Activated CD4-positive, alpha-beta T cell treated with anti-CD3 and anti-CD28 coated beads for 4 hours (primary cell): ENCODE measurements at places on chromosomes 5 and 9.

DNA sequence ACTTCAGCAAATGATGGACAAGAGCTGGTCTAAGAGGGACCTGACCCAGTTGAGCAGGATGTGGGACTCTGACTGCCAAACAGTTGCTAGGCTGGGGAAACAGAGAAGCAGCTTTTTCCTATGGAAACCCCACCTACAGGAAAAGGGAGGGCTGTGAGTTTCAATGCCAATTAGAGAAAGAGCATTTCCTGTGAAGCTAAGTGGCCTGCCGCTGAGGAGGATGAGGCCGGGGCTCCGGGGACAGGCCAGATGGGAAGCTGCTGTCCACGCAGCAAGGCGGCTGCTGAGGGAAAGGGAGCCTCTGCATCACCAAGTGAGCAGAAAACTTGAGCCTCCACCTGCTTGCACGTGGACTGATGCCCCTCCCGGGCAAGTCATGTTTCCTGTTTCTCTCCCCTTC, at the start of gene PCDH12:
Gene PCDH12, minus strand, starts transcription at position 90 of the 400 bp plus-strand sequence. CDS start 351 bp downstream, outside the sequence.
- no peak for DNase-seq

GRCh38 chr5:1794901-1795290, 4.7 kb downstream of the MRPL36 start:
- DNase-seq: no peak

GRCh38 chr9:127580366-127580765, 31.7 kb upstream of the STXBP1 start:
- no peak for DNase-seq

DNA sequence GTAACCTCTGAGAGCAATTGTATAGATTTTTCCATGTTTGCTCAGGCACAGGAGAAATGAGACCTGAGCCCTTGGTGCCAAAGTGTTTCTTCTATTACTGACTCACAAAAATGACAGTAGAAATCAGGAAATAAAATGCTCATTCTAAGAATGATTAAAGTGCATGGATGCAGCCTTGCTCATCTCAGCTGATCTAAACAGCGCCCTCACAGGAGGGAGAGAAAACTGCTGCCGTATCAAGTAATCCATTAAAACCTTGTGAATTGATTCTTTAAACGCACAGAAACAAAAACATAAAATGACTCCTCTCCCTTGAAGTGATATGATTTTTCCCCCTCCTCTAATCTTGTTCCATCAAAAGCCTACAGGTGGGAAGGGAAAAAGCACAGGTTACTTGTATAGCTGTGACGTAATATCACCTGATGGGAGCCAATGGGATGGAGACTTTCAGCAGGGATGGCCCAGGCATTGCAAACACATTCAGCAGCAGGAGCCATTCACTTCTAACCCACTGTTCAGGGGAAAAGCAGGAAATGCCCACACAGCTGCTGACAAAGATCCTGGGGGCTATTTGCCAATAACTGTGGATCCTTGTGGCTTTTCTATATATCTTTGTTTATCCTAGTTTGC, 76.7 kb downstream of the PLCXD3 start:
- no peak for DNase-seq

DNA sequence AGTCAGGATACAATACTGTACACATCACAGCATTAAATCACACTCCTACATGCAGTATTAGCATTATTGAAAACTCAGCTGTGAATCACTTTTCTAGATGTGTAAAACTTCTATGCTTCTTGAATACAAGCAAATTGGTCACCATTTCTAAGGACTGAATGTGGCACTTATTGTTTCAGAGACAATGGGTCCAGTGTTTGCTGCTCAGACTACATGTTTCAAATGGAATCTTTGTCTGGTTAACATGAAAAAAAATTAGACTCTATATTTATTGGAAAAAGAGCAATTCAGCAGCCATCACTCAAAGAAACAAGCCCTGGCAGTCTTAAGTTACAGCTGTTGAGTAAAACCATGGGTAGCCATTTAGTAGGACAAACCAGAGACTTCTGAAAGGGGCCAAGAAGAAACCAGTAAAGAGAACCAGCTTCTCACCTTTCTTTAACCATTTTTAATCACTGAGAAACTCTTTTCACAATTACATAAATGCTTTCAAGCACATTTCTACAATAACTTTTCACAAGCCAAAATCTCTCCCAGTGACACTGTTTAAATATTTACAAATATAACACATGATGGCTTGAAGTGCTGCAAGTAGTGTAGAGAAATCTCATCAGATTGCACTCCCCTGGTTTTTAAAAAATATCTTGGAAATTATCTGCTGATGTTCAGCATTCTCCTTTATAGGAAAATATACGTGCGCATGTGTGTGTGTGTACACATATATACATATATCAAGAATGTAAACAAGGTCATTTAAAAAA, 35.2 kb downstream of the OR2K2 start:
- DNase-seq: no peak

DNA sequence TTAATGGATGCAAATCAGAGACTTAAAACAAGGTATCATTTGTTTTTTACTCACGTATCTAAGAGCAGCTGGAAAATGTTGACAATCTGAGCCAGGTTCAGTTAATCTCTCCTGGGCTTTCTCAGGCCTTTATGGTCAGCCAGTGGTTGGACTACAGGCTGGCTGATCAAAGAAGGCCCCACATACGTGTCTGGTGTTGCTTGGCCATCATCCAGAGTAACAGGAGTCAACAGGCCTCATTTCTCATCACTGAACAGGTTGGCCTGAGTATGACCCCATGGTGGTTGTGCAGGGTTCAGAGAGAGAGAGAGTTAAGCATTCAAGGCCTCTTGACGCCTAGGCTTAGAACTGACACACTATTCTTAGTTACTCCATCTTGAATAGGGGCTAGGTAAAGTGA, 97.0 kb upstream of the VLDLR start:
- DNase-seq: no peak

GRCh38 chr5:131268758-131269370, 5.0 kb downstream of the CDC42SE2 start:
- no peak for DNase-seq

GRCh38 chr5:178770621-178771020, 40.2 kb upstream of the ZNF354A start:
- no peak for DNase-seq

DNA sequence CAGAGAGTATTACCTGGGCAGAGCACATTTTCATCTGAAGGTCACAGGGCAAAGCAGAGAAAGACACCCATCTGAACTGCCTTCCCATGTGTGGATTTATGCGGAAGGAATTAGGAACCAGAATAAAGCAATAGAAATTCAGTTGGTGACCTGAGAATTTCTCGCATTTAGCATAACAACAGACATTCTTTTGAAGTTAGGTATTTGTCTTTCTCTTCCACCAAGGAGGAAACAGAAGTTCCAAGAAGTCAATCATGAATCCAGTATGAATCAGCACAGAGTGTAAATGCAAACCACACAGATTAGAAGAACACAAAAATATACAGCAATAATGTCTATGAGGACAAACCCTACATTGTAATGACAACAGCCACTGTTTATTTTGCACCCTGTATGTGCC, 515.2 kb upstream of the BRINP1 start:
- no peak for DNase-seq

DNA sequence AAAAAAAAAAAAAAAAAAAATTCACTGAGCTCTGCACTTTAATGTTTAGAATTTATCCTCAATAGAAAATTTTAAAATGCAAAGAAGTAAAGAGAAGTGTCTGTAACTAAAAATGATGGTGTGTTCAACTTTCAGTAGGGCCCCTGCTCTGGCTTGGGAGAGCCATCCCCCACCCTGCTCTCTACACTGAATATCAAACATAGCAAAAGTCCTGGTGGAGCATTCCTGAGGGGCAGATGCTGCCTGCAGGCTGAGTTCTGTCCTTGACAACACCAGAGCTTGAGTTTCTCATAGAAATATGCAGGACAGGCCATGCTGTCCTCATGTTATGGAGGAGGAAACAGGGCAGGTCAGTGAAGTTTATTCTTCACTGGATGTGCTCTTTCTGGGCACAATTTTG, 7.1 kb upstream of the SEMA4D start:
- no peak for DNase-seq

DNA sequence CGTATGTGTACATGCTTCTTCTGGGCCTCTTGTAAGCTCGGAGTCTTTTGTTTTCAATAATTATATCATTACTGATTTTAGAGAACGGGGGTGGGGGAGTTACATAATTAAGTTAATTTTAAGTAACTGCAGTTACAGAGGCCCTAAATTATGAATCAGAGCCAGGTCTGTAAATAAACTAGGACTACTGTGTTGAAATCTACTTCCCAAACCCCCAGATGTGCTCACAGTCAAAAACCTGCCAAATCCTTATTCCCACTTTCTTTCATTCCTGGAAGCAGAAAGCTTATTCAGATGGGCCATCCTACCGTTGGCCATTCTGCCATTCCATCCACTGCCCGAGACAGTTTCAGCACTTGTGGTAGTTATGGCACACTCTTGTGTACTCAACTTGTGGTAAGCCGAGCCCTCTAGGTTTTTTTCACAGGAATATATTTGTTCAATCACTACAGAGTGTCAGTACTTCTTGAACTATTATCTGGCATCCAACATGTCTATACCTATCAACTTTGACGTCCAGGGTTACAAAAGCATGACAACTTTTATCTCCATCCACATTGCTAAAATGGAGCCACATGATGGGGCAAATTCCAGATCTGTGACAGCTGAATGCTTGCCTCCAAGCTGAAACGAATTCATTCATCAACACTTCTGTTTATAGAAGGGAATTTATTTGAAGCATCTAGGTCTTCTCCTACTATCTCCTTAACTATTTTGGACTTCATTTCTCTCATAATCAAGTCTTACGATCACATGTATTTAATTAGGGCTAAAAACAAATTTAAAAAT, 37.8 kb downstream of the GLRX start:
- no peak for DNase-seq

DNA sequence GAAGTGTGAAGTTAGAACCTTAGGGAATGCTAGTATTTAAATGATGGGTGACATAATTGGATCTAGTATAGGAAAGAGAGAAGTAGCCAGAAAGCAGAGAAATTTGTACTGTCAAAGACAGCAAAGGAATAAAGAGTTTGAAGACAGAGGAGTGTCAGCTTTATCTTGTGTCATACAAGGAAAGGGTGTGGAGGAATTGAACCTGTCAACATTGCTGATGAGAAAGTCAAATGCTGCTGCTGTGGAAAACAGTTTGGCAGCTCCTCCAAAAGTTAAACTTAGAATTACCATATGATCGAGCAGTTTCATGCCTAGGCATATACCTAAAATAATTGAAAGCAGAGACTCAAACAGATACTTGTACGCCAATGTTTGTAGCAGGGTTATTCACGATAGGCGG, 63.7 kb downstream of the DENND4C start:
- no peak for DNase-seq

DNA sequence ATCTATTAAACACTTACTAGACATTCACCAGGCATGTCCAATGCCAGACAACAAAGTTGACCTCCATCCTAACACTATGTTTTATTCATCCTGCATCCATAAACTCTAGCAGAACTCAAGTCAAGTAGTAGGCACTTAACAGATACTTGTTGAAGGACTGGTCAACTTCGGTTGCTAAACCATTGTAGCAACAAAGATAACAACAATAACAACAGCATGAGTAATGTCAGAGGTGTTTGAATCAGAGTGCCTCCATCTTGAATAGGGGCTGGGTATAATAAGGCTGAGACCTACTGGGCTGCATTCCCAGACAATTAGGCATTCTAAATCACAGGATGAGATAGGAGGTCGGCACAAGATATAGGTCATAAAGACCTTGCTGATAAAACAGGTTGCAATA, 180.5 kb upstream of the ZNF462 start:
- DNase-seq: no peak

GRCh38 chr5:72126796-72127195, 19.5 kb downstream of the MAP1B start:
- no peak for DNase-seq

DNA sequence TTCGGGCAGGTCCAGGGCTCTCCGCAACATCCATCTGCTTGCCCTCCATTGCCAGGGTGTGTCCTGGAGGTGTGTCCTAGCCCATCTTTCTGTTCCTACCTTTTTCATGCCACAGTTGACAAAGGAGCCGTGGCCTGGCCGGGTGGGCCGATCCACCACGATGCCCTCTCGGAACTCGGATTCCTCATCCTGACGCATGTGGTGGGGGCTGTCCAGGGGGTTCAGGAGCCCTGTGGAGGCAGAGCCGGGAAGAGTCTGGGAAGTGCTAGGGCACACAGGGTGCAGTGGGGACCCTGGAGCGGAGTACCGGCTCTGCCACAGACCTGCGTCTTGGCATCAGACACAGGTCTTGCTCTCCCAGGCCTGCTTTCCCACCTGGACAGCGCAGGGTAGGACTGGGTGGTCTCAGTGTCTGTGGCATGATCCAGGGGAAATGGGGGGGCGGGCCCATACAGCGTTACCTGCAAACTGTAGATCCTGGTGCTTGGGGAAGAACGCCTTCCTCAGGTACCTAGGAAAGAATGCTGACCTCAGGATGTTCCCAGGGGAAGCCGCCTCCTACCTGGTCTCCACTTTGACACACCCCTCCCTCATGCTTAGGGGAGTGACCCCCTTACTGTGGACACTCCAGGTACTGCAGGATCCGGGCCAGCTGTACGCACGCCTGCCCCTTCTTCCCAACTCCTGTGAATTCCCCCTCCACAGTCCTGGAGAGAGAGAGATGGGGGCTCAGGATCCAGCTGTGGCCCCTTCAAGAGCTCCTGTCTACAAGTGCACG, 3.5 kb downstream of the SPOUT1 start:
- no peak for DNase-seq

DNA sequence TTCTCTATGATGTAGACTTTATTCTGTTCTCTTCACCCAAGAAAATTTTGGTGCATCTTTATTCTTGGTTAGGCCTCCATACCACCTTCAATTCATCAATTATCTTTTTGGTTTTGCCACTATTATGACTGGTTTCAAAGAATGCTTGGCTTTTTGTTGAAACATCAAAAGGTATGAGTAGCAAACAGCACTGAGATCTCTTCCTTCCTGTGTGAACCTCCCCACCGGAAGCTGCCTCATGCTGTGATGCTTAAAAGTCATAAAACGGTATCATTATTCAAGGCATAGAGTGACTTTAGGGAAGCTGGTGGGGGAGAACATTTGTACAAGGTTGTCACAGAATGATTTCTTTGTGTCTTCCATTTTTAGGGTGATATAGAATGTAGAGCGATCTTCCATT, 70.6 kb downstream of the IQGAP2 start:
- DNase-seq: peak; percentile 70
